ENCODE measurements at places on chromosomes 6 and 20.

GRCh38 chr6:28537065-28537464 lies 11.4 kb downstream of the GPX5 start:
- DNase-seq, result no peak

DNA sequence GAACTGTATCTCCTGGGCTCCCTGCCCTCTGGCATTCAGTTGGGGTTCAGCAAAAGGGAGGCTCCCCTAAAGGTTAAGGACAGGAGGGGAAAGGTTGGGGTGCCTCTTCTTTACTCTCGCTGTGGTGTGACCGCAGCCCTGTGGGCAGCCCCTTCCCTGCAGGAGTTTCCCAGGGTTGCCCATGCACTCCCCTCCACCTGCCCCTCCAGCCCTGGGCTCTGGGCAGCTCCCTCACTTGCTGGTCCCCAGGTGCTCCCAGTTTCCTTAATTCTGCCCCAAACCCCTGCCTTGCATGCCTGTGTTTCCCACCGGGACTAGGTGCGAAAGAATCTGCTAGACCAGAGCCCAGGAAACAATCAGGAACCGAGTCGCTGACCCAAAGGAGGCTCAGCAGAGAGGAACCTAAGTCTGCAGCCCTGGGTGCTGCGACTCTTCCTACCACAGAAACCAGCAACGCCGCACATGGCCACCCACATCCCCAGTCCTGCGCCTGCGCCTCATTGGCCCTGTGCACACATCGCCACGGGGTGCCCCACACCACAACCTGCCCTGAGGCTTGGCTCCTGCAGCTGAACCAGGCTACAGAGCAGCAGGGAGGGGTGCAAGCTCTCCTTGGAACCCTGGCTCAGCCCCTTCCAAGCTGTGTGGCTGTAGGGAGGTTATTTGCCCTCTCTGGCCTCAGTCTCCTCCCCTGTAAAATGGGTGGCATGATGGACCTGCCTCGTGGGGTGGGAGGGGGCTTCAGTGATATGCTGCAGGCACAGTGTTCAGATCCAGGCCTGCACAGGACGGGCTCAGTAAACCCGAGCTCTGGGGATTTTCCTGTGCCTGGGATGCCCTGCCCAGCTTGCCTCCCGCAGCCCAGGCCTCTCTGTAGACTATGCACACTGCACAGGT lies 487.6 kb downstream of the PREX1 start:
- no peak for DNase-seq

DNA sequence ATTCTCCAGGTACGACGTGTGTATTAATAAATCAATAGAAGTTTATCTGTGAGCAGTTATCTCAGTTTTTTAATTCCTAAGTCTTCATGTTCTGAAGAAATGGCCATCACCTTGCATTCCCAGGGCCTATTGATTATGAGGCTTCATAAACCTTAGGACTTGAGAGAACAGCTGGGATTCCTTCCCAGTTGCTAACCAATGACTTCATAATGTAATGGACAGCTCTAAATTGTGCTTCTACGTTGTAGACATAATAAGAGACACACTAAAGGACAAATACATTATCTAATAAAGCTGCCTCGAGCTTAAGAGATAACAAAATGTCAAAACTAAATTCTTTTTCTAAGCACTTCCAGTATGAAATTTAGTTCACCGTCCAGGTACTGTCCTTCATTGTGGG lies 30.6 kb downstream of the TSHZ2 start:
- no peak for DNase-seq

- DNase-seq, result no peak
These were observed 140.4 kb upstream of the CENPW start for GRCh38 chr6:126199466-126199865.

DNA sequence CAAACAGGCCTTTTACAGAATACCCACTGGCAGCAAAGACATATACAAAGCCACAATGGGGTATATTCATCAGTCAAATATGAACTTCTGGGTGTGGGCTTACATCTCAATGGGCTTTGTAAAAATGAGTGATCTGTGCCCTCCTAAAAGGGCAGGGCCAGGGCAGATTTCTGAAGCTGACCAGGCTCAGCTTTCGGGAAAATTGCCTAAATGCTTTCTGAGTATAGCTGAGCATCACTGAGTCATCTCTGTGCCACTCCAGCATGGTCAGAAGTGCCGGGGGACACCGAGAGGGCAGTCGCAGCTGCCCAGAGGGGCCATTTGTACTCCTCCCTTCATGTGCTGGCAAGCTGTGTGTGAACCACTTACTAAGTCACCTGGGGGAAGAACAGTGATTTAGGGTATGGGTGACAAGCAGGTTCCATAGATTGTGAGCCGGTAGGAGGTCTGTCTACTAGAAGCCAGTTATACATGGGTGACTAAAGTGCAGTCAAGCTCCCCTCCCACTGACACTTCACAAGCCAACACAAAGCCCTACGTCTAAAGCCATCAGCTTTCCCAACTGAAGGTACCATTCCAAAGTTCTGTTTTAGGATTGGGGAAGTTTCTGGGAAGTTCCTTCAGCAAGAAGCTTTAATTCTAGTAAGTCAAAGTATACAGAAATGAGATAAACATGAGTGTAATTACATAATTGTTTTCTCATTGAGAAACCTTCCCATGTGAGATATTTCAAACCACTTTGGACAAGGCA lies 147.6 kb upstream of the TAB2 start:
- no peak for DNase-seq

GRCh38 chr6:117169064-117169665 lies 96.2 kb upstream of the VGLL2 start:
- DNase-seq, result no peak

GRCh38 chr20:36063916-36064657 lies 90.5 kb upstream of the EPB41L1 start:
- DNase-seq, result no peak

DNA sequence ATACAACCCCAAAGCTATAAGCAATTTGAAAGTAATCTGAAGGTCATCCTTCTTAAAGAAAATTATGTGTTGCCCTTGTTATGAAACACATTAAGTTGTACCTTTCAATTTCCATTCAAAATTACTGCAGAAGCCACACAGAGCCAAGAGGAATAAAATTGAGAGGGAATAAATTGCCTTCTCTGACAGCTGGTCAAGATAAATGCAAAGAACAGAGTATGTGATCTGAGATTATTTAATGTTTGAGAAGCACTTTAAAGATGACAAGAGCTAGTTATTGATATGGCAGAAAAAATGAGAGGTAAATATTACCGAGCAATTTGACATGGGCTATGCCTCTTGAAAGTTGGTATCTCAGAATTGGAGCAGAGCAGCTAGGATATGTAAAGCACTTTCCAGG lies 61.6 kb downstream of the TRDN start:
- no peak for DNase-seq

GRCh38 chr20:56552911-56553629 lies 20.0 kb downstream of the FAM209B start:
- DNase-seq, result no peak

DNA sequence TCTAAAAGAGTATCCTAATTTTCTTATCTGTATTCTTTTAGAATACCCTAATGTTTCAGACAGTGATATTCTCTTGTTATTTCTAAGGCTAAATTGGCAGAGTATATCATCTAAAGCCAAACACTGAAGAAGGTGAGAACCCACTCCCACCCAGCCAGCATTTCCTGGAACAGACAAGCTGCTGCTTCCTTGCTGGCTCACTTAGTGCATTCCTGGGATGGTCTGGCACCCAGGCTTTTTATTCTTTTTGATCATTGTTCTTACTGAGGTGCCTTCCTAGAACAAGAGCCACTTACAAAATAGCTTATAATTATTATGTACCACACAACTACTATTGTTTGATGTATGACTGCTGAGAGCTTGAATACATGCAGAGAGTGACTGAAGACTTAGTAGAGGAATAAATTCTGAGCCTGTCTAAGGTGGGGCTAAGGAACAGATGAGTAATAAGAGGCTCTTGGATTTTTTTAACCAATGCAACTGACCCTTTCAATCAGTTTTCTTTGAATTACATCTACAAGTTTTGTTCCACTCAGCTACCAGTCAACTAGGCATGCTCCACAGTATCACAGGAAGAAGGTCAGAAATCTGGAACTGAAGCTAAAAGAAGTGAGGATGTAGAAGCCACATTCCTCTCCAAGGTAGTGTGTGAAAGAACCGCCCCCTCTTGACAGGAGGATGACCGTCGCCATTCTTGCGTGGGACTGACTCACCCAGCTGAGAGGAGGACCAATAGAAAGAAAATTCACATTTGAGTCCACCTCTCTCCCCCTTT lies 30.1 kb downstream of the PRPH2 start:
- no peak for DNase-seq

DNA sequence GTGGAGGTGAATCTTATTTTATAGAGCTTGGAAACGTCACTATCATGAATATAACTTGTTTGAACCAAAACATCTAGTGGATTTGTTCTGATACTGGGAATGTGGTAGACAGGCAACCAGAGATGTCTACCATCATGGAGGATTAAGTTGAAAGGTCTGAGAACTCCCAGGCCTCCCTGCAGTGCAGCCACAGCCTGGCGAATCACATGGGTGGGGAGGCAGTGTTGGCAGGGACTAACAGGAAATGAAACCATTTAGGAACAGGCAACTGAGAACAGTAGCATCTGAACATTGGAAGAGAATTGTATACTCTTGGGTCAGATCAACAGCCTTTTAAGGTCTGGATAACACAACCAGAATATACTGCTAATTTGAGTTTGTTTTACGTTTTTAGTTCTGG lies 22.3 kb upstream of the CEP162 start:
- DNase-seq, result no peak

- DNase-seq, result no peak
These were observed 581.5 kb downstream of the MMUT start for GRCh38 chr6:48881551-48881950.

- no peak for DNase-seq
These were observed 117.5 kb downstream of the SOX4 start for GRCh38 chr6:21710908-21711627.

DNA sequence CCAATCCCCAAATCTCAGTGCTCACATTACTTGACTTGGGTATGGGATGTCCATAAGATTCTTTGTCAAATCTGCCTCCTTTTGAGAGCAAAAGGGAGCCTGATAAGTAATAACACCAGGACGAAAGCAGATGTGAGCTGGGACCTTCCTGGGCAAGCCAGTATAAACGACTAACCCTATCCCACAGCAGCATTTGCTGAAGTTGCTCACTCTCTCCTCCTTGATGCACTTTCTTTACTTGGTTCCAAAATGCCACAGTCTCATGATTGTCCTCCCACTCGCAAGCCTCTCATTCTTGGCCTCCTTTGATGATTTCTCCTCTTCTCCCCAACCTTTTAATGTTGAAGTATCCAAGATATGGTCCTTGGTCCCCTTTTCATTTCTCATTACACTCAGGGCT lies 44.7 kb upstream of the TAGAP start:
- no peak for DNase-seq

GRCh38 chr6:79277109-79277508 lies 42.6 kb upstream of the HMGN3 start:
- no peak for DNase-seq

- no peak for DNase-seq
These were observed 104.0 kb downstream of the EYA2 start for GRCh38 chr20:46998477-46999240.

DNA sequence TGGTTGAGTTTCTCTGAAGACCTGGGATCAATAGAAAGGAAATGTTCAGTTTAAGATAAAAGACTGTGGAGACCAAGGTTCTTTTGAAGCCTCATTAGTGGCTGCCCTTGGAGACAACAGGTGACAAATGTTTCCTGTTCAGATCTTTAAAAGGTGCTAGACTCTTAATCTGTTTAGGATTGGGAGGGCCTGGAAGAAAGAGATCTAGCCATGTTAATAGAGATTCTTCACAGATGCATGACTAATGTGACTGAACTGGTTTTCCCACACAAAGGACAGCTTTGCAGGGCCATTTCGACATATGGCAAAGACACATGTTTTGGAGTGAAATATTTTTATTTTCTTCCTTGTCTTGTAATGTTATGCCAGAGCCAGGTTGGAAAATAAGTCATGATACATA lies 82.2 kb downstream of the WDR27 start:
- no peak for DNase-seq

- DNase-seq, result no peak
These were observed 168.3 kb upstream of the STMND1 start for GRCh38 chr6:16933532-16933931.

DNA sequence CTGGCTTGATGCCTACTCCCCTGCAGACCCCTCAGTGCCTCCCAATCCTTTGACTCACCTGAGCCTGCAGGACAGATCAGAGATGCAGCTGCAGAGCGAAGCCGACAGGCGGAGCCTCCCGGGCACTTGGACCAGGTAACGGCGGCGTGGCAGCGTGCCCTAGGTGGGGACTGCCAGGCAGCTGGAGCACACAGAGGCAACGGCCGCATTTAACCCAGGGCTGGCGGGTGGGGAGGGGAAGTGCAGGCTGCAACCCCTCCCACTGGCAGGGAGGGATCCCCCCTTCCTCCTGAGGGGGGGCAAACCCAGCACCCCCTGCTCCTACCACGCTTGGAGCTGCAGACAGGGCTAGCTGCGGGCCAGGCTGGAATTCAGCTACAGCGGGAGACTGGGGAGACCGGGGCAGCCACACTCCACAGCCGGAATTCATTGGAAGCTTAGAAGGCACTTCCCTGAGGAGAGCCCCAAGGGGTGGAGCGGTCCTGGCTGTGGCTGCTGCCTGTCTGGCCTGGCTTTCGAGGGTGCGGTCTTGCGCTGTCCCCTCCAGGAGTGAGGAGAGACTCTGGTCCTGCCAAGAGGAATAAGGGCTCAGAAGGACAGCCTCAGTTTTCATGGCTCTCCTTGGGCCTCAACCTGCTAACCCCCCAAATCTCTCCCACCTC lies at the start of gene MATN4:
TSS of gene MATN4 (minus strand) at position 183 of the 662 bp plus-strand sequence. CDS start 2,717 bp downstream, outside the sequence.
- DNase-seq, result no peak

GRCh38 chr6:122616877-122617276 lies 6.7 kb downstream of the PKIB start:
- no peak for DNase-seq

DNA sequence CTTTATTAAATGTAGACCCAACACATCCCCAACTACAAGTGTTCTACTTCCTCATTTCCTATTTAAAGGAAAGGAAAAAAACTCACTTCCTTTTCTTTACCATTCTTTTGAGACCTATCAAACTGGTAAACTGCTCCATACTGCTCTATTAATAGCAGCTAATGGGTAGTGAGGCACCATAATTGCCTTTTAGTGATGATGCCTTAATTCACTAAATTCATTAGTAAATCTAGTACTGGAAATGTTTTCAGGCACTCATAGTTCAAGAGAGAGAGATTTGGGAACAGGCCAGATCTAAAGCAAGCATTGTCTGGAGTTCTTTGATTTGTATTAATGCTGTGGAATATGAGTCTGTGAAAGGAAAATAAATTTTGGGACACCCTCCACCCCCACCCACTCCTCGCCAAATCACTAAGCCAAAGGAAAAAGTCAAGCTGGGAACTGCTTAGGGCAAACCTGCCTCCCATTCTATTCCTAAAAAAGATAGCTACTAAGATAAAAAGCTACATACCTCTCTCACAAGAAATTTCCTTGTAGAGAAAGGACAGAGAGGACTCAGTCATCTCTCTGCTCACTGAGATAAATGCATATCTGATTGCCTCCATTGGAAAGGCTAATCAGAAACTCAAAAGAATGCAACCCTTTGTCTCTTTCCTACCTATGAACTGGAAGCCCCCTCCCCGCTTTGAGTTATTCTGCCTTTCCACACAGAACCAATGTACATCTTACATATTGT lies 13.6 kb upstream of the IBTK start:
- DNase-seq, result no peak
